ENCODE measurements at places on chromosomes 13 and 19.

DNA sequence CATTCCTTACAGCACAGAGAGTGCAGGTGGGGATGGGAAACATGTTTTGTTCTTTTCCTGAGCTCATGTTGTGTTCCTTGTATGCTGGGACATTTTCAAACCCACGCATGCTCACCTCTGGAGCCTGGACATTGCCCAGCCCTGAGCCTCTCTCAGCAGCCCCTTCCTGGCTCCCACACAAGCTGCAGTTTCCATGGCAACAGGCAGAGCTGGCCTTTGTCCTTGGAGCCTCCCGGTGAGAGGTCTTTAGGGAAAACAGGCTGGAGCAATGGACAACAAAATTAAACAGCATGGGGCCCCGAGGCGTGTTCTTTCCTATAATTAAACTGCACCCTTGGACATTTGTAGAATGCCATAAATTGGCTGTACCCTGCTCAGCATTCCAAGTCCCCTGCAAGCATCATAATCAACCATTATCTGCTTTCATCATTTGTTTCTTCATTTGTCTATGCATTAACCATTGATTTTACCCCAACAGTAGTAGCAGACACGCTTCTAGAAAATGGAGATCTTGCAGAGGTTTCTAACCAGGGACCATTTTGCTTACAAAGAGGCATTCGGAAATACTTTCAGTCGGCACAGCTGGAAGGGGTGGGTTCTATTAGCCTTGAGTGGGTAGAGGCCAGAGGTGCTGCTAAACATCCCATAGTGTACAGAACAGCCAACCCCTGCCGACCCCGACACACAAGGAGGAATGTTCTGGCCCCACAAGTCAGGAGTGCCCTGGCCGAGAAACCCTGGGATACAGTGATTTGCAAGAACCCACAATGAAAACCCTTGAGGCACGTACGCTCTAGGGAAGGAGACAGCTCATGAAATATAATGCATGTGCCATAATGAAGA lies 133.4 kb upstream of the PEG3 start:
- DNase-seq, result no peak

GRCh38 chr19:47284324-47284899 lies 9.7 kb downstream of the INAFM1 start:
- peak; percentile 34 for DNase-seq

DNA sequence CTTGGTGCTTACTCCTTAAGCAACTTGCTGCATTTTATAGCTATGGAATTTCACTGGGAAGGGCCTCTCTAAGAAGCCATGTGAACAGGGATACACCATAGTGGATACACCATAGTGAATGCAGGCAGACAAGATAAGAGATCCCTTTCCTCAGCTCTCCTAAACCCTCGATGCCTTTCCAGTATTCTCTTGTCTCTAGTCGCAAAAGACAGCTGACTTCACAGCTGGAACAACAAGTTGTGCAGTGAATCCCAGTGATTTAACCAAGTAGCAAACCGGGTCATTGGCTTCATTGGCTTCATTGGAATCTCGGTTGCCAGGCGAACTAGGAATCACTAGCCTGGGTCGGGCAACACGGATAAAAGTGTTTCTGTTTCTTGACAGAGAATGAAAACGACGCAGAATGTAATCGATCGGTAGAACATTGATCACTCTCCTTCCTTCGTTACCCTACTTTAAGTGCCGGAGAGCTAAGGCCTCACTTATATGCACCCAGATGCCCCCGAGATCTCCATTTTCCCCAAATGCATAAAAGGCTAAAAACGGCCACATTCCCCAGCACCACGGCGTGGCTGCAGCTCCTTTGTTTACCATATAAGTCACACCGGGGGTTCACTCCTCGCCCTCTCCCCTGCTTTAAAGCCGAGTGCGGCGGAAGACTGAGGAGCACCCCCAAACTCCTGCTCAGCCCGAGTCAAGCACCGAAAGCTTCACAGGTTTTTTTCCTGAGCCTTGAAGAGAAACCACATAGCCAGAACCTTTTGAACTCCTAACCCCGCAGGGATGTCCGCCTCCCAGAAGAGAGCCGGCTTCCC lies 674 bp downstream of the TRPC4 start:
- DNase-seq, result no peak

- no peak for DNase-seq
These were observed 55.2 kb downstream of the SPATA13 start for GRCh38 chr13:24215732-24216131.

GRCh38 chr19:5561559-5561958 lies 6.2 kb downstream of the TINCR start:
- DNase-seq, result no peak

DNA sequence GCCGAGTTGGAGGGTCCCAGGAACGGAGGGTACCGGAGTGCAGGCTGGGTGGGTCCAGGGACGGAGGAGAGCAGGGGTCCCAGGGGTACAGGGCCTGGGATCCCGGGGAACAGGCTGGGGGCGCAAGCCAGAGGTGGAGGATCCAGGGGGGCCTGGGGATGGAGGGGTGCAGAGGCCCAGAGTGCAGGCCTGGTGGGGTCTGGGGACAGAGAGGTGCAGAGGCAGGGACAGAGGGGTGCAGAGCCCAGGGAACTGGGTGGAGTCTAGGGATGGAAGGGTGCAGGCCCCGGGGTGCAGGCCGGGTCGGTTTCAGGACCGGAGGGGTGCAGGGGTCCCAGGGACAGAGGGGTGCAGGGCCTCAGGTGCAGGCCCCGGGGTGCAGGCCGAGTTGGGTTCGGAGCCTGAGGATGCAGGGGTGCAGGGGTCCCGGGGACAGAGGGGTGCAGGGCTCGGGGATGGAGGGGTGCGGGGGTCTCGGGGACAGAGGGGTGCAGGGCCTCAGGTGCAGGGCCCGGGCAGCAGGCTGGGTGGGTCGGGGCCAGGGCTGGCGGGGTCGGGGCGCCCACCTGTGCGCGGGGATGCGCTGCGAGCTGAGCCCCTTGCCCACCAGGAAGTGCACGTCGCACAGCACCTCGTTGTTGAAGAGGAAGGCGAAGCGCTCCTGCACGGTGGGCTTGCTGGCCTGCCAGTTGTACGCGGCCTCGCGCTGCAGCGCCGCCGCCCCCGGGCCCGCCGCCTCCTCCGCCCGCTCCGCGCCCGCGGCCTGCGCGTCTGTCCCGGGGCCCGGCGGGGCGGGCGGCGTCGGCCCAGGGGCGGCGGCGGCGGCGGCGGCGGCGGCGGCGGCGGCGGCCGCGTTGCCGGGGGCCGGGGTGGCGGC lies 545 bp downstream of the BTBD2 start:
- peak; percentile 43 for DNase-seq

DNA sequence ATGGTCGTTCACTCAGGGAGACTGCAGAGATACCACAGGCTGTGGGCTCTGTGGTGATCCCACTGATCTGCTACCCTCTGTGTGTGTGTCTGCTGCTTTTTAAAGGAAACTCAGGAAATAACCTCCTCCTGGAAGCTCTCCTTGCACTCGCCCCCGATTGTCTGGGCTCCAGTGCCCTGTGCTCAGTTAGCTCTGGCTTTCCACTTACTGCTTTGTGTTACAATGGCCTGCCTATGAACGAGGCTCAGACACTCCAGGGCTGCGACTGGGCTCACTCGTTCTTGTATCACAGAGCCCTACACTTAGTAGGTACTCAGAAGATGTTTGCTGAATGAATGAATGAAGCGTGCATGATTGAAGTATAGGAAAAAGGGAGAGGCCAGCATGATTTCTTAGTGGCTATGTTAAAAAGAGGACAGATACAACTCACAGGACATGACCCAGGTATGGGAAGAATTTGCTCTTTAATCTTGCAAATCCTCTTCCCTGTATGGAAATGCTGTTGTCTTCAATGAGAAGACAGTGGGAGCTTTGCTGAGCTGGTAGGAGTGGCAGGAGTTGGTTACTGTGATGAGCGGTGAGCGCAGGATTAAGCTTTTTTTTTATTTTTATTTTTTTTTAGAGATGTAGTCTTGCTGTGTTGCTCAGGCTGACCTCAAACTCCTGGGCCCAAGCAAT lies 26.4 kb downstream of the B3GLCT start:
- no peak for DNase-seq

- peak; percentile 36 for DNase-seq
These were observed 1.2 kb downstream of the CGB7 start for GRCh38 chr19:49056101-49056901.

GRCh38 chr13:44818428-44818827 lies 170.8 kb downstream of the NUFIP1 start:
- no peak for DNase-seq

DNA sequence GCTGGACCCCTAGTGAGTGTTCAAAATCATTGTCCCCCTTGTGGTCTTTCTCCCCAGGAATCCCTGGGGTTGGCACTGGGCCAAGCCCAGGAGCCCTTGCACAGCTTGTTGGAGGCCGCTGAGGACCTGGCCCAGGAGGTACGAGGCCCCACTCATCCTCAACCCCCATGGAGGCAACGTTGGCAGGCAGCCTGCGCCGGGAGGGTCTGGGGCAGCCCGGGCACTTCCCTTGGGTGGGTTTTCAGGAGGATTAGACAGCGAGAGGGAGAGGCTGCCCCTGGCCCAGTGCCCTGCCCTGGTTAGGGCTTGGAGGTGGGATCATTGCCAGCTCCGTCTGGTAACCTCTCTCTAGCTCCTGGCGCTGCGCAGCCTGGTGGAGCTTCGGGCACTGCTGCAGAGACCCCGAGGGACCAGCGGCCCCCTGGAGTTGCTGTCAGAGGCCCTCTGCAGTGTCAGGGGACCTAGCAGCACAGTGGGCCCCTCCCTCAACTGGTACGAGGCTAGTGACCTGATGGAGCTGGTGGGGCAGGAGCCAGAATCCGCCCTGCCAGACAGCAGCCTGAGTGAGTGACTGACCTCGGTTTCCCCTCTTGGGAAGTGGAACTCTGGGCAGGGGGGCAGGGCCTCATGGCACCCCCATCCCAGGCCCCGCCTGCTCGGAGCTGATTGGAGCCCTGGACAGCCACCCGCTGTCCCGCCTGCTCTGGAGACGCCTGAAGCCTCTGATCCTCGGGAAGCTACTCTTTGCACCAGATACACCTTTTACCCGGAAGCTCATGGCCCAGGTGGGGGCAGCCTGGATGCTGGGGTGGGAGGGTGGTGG lies 3.0 kb downstream of the ABCA7 start:
- no peak for DNase-seq

- no peak for DNase-seq
These were observed 57.3 kb downstream of the IRS2 start for GRCh38 chr13:109728791-109729731.

DNA sequence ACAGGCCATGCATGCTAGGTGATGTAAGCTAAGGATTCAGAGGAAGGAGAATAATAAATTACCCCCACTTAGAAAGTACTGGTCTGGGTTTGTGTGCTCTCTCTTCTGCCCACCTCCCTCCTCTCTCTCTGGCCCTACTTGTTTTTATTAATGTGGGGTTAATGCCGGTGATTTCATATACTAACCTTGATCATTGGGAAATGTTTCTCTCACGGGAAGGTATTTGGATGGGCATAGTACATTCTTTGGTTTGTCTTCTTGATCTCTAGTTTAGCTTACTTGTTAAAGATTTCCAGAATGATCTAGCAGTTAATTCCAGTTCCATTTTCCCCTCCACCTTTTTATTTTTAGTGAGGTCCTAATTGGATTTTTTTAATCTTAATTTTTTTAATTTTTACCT lies 24.6 kb downstream of the ARHGAP35 start:
- DNase-seq, result no peak

GRCh38 chr13:63297163-63297562 lies 1881.5 kb upstream of the PCDH20 start:
- no peak for DNase-seq

Measured in head of caudate nucleus (tissue), 42 donors.